Posterior vena cava (tissue), 2 donors: ENCODE measurements at places on chromosomes 12 and 14. TPM values are rescaled to one million over a fixed set of nuclear protein-coding genes. Genes with fewer than 3 reads are reported as not detected.

GRCh38 chr12:6818645-6819044 lies 3.0 kb upstream of the GPR162 start:
- DNase-seq, result no peak

DNA sequence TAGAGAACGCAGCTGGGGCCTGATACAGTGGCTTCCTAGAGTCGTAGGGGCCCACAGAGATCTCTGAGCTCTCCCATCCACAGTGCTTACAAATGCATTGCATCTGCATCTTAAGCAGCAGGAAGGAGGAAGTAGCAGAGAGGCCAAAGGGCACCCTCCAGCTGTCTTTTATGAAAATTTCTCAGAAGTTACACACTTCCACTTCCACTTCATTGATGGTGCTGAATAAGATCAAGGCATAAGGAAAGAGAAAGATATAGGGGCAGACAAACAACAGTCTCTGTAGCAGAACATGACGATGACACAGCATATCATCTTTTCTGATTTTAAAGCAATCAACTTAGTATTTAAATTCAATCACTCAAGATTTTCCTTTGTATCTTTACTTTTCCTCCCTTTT lies 51.6 kb upstream of the ABCC9 start:
- DNase-seq, result no peak

GRCh38 chr14:72547999-72548398 lies 345.9 kb downstream of the DPF3 start:
- no peak for DNase-seq

- peak; percentile 42 for DNase-seq
These were observed 48.4 kb upstream of the FOS start for GRCh38 chr14:75230140-75230792.

GRCh38 chr12:29245246-29245645 lies 96.2 kb downstream of the FAR2 start:
- no peak for DNase-seq

- DNase-seq, result peak; percentile 82
These were observed at the start of gene MGP for GRCh38 chr12:14885718-14886221. TSS of gene MGP (minus strand) at chr12:14885854. CDS start at chr12:14885791, 63 bp downstream.

DNA sequence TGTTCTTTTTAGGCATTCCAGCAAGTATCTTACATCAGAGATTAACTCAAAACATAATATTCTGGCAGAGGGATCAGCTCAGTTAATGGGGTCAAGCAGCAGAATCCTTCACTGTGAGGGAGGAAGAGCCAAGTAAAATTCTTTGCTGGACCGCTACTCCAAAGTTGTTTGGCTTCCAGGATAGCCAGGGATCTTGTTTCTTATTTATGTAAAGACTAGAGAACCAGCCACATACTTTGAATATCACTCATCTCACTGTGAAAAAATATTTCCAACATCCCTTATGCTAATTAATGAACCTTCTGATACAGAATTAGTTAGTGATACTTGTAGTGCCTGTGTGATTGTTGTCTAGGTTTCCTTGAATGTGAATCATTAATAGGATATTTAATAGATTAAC lies 94.2 kb downstream of the PLEKHA5 start:
- DNase-seq, result no peak

TSPAN19 gene
- not detected for total RNA-seq
